AG09319 (cell line): ENCODE measurements at places on chromosomes 7 and 10.

DNA sequence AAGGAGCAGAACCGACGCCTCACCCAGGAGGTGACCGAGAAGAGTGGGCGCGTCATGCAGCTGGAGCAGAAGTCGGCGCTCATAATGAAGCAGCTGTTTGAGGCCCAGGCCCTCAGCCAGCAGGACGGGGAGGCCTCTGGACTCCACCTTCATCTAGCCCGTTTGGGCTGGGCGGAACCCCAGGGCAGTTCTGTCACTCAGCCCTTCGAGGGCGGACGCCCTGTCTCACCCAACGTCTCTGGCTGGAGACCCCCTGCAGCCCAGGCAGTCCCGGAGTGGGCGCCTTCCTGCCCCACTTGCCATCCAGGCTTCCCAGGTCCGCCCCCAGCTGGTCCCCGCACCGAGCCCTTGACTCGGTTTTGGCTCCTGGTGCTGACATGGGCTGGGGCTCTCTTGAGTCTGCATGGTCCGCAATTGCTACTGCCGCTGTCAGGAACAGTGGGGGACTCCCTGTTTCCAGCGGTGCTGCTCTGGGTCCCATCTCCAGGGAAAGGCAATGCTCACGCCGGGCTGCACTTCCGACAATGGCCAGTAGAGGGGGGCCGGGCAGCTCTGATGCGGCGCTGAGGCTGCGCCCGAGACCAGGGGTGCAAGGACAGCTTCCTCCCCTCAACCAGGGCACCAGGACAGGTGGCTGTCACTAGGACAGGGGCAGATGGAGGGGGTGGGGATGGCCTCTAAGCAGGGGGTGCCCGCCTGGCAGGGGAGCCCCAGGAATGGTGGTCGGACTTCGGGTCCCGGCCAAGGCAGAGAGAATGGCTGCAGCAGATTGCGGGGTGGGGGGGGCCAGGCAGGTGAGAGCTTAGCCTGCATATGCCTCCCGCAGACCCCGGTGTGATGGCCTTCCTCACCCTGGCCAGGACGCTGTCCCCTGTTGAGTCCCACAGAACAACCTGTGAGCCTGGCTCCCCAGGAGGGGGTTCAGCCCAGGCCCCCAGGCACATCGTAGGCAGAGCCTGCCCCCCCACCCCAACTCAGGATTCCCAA, 71.2 kb upstream of the KCTD7 start:
- no peak for DNase-seq

DNA sequence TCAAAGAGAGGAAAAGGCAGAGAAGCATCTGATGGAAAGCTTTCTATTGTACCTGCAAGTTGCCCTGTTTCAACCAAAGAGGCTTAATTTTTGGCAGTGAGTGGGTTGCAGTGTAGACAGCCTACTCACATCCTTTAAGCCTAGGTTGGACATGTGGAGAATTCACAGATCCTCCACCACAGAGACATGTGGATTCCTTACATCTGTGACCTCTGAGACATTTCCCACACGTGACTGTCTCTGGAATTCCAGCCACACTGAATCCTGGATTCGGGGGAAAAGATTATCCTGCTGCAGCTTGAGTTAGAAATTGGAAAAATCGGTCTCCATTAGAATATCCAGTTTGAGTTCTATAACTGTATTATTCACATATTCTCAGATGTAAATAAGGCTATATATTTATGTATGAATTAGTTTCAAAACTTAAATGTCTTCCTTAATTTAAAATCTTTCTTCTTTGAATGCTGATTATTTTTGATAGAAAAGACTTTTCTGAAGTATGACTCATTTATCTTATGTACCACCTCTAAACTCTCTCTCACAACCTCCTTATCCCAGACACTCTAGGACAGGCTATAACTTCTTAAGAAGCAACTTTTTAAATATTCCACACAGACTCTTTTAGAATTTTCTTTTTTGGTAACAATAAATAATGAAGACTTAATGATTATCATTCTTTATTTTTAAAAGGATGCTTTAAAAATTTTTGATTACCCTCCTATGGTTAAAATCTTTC, 123.3 kb downstream of the TWIST1 start:
- no peak for DNase-seq

GRCh38 chr10:127115100-127115499, 81.3 kb downstream of the INSYN2A start:
- no peak for DNase-seq

- no peak for DNase-seq
These were observed 28.9 kb downstream of the CFTR start for GRCh38 chr7:117508676-117509075.

DNA sequence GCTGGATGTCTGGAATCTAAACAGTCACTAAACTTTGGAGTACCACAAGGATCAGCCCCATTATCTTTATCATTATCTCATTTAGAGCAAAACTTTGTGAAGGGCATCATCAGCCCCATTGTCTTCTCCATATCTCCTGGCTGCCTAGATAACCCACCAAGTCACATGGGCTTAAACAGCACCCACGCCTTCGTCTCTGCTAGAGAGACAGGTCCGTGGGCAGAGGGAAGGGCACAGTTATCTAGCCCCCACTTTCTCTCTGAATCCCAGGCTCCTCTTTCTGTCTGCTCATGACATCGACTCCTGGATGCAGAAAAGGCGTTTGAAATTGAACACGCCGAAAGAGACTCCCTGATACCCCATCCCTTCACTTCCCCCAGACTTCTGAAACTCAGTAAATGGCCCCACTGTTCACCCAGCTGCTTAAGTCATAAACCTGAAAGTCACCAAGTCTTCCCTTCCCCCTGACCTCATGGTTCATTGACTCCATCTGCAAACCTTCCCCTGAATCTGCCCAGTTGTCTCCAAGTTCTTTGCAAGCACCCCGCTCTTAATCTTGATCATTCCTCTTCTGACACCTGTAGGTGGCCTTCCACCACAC, 20.9 kb upstream of the PARD3 start:
- DNase-seq = no peak

DNA sequence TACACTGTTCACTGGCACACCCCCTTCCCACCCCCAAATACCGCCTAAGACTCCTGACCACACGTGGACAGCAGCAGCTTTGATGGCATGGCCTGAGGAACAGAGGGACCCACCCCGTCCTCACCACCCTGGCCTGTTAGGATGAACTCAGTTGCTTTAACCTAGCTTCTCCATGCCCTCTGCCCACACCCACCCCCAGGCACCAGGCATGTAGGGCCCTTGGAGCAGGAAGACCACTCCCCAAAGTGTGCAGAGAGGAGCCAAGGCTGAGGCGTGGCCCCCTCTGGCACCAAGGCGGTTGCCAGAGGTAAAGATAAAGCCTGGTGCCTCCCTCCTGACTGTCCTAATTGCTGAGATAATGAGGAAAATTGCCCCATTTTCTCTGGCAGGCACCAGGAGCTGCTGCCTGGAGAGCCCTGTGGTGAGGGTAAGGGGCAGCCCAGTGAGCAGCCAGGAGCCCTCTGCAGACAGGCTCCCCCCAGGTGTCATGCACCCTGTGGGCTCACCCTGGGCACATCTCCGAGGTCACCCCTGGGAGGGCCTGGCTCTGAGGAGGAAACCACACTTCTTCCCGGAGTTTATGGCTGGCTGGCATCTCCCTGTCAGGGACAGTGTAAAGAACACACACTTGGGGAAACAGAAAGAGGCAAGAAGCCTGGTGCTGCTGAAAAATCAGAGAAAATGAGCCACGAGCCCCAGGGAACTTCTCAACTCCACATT, 47.7 kb downstream of the LRRC20 start:
- DNase-seq = no peak

- peak; percentile 42 for DNase-seq
These were observed 754 bp downstream of the SLC25A13 start for GRCh38 chr7:96321031-96321657.

GRCh38 chr10:1374511-1375345, 318.5 kb downstream of the WDR37 start:
- DNase-seq = no peak

GRCh38 chr7:100824499-100825214, 2.7 kb downstream of the EPHB4 start:
- DNase-seq = no peak

DNA sequence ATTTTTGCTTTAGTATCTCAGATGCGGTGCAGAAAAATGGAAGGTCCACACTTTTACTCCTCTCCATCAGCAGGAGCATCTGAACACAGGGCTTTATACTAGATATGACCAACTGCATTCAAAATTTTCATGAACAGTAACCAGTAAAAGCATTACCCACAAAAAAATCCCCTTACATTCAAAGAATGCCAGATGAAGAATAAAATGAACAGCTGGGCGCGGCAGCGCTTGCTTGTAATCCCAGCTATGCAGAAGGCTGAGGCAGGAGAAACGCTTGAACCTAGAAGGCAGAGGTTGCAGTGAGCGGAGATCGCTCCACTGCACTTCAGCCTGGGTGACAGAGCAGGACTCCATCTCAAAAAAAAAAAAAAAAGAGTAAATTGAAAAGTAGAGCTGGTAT, 3.1 kb downstream of the SAR1A start:
- DNase-seq = no peak

- no peak for DNase-seq
These were observed 155.5 kb upstream of the LYZL2 start for GRCh38 chr10:30784897-30785605.

DNA sequence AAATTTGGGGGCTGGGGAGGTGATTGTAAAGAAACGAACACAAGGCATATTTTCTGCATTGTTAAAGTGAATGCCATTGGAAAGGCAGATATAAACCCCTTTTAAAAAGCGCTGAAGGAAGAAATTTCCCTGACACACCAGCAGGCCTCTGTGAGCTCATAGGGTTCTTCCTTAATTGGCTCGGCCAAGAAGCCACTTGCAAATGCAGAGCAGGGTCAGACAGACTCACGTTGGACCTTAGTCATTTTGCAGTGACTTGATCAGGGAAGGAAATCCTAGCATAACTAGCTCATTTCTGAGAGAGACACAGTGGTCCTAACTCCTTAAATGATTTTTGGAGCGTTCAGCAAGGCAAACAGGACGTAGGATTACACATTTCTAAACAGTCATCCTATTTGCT, 1461.4 kb downstream of the GATA3 start:
- no peak for DNase-seq

- DNase-seq = no peak
These were observed 32.7 kb upstream of the PFKP start for GRCh38 chr10:3034616-3035015.

DNA sequence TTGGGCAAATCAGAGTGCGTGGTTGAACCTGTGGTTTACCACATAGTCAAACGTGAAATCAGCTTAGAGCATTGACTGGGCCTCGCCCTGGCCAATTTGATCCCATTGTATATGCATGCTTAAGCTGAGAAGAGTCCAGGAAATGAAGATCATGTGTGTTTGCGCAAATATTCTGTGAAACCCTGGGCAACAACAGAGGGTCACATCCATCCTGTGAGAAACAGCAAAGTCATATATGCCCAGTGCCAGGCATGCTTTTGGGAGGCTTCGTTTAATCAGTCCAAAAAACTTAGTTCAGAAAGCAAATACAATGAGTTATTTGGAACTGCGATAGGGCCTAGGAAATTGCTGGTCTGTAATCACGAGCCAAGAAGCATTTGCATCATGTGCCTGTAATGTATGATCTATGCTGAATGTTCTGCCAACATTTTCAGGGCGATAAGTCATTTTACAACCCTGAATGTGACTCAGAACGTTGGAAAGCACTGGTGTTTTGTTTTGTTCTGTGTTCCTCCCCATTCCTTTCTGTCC, 412.1 kb upstream of the CELF2 start:
- DNase-seq = peak; percentile 96

- DNase-seq = no peak
These were observed 4.9 kb downstream of the ARMC3 start for GRCh38 chr10:22932626-22933370.

DNA sequence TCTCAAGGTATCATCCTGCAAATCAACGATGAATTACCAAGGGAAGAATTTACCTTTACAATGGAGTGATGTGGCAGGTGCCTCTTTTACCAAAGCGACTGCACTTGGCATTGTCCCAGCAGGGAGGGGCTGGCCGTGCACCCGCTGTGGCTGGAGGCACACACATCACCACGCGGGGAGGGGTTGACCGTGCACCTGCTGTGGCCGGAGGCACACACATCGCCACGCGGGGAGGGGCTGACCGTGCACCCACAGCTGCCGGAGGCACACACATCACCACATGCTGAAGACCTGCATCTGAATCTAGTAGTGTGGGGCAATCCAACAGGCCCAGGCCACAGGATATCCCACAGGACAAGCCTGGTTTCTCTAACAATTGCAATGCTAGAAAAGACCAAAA, 493.5 kb downstream of the DNAJB6 start:
- DNase-seq = no peak

DNA sequence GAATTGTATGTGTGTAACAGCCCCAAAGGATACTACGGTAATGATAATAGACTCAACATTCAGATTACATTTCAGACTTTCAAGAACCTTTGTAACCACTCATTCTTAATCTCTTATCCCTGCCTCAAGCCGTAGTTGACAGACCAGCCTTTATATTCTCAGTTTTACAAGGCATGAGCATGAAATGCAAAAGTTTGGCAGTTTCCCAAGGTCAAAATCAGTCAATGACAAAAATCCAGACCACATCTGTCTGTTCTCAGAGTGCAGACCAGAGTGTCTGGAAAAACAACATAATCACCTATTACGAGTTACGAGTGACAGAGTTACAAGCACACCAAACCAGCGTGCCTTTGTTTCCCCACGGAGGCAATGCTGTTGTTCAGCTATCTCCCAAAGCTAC, 178.6 kb upstream of the LRGUK start:
- no peak for DNase-seq

DNA sequence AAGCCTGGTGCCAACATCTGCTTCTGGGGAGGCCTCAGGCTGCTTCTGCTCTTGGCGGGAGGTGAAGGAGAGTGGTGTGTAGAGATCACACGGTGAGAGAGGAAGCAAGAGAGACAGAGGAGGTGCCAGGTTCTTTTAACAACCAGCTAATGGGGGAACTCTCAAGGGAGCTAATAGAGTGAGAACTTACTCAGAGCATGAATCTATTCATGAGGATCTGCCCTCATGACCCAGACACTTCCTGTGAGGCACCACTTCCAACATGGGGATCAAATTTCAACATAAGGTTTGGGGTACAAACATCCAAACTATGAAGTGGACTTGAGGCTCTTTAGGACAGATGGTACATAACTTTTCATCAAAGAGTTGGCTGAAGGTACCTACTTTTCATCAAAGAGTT, 5.1 kb upstream of the ZNF32 start:
- DNase-seq = no peak

DNA sequence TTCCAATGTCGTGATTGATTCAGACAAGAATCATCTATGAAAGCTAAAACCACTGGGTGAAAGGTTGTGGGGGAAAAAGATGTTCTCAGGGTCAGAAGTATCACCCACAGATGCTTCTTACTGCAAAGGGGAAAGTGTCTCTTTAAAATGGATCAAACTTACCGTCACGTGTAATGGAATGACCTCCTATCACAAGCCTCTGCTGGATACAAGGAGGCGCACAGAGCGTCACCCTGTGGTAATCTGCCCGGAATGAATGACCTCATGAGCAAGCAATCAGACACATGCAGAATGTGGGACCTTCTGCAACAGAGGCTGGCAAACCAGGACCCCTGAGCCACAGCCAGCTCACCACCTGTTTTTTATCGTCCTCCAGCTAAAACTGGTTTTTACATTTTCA, 33.0 kb downstream of the WIPF3 start:
- DNase-seq = peak; percentile 14

- DNase-seq = no peak
These were observed 175.1 kb downstream of the TNS3 start for GRCh38 chr7:47406801-47407129.

- DNase-seq = no peak
These were observed 108.8 kb upstream of the MPP7 start for GRCh38 chr10:28411648-28412047.

GRCh38 chr7:150962290-150962552, 15.9 kb downstream of the KCNH2 start:
- no peak for DNase-seq
